Occipital lobe (tissue), 3 donors: ENCODE measurements at places on chromosomes 7 and 10. TPM values are rescaled to one million over a fixed set of nuclear protein-coding genes. Genes with fewer than 3 reads are reported as not detected.

- no peak for DNase-seq
These were observed 84.8 kb upstream of the LRGUK start for GRCh38 chr7:134042307-134042706.

DNA sequence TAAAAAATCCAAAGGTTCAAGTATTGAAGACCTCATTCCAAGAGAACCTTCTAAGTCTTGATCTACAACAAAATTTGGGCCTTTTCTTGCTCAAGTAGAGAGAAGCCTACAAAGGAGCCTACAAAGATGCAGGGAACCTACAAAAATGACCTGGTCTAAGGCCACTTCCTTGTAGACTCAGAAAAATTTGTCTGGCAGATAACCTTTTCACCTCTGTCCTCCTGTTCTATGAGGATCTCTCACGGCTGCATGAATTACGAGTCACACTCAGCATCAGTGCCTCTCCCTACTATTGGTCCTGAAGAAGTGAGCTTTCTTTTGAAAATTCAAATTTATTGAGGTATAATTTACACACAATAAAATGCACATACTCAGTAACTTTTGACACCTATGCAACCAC lies 29.3 kb downstream of the CCNJ start:
- DNase-seq, result no peak

DNA sequence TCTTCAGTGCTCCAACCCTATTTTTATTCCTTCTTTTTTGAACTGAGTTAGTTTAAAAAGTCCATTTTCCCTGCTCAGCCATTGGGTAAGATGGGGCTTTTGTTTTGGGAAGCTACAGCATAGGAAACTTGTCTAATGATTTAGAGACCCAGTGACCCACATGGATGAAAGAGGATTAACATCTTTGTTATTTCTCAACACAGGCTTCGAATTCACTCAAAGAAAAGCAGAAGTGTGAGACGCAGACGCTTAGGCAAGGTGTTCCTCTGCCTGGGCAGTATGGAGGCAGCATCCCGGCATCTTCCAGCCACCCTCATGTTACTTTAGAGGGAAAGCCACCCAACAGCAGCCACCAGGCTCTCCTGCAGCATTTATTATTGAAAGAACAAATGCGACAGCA lies 152.0 kb downstream of the HDAC9 start:
- DNase-seq, result no peak

GRCh38 chr10:13331646-13332045 lies 16.4 kb downstream of the SEPHS1 start:
- DNase-seq, result no peak

Gene MOGAT3
- not detected for total RNA-seq
